IMR-90 (cell line): ENCODE measurements at places on chromosomes 4 and X. TPM values are rescaled to one million over a fixed set of nuclear protein-coding genes. Genes with fewer than 3 reads are reported as not detected.
A peak's percentile ranks its signal among the peaks of the same experiment; 100 is the strongest.

Gene GAGE1
- polyA plus RNA-seq, result not detected in 2 replicates

Gene GPR34
- not detected in 2 replicates for polyA plus RNA-seq

Gene MAGEE2
- not detected in 2 replicates for polyA plus RNA-seq

Gene GPC3
- not detected in 2 replicates for polyA plus RNA-seq

Gene SUV39H1
- 8.6 and 9.9 TPM in 2 replicates for polyA plus RNA-seq

Gene SLC49A3
- polyA plus RNA-seq, result 0.32 and 0.36 TPM in 2 replicates

GRCh38 chr4:92249541-92249940 is 54.2 kb upstream of the GRID2 start:
- no peak for DNase-seq

DNA sequence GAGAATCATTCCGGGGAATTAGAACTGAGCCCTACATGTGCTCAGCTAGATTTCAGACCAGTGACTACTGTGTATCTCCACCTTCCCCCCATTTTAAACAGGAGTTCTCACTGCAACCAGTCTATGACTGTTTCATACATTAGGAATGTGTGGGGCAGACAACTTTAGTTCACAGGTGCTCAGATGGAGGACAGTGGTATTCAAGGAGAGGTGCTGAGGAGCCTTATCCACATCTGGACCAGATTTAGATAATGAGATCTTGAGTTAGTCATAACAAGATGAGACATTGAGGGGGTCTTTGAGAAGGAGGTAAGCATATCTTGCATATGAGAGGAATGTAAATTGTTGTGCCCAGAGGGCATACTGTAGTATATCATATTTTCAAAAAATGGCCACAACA is 32.8 kb upstream of the RELL1 start:
- DNase-seq, result peak; percentile 40

DNA sequence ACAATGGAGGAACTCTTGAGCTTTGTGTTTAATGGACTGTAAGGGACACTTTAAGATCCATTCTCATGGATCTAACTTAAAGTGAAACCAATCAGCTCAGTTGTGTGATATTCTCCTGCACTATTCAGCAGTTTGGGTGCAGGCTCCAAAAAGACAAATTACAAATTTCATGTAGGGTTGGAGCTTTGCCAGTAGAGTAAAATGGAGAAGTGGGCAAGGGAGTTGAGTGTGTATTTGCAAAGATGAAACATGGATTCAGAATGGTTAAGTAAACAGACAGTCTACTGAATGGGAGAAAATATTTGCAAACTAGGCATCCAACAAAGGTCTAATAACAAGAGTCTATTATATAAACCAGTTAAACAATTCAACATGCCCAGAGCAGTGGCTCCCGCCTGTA is 21.2 kb upstream of the MID2 start:
- no peak for DNase-seq

- no peak for DNase-seq
Measured at GRCh38 chrX:47484885-47485284, 1.9 kb upstream of the ZNF41 start.

DNA sequence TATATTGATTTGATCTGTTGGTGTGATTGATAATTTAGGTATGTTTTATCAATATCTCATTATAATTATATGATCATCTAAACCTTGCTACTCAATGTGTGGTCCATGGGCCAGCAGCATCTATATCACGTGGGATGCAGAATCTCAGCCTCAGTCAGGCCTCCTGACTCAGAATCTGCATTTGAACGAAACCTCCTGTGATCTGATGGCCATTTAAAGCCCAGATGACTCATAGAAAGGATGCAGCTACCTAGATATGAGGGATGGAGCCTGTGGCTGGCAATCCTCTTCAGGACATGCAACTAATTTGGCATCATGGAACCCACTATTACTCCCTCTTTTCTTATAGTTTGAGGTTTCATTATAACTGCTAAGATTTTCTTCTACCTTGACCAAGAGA is 11.3 kb upstream of the CHRNA9 start:
- DNase-seq, result no peak

- DNase-seq, result no peak
Measured at GRCh38 chr4:8038719-8039251, 99.1 kb upstream of the AFAP1 start.

DNA sequence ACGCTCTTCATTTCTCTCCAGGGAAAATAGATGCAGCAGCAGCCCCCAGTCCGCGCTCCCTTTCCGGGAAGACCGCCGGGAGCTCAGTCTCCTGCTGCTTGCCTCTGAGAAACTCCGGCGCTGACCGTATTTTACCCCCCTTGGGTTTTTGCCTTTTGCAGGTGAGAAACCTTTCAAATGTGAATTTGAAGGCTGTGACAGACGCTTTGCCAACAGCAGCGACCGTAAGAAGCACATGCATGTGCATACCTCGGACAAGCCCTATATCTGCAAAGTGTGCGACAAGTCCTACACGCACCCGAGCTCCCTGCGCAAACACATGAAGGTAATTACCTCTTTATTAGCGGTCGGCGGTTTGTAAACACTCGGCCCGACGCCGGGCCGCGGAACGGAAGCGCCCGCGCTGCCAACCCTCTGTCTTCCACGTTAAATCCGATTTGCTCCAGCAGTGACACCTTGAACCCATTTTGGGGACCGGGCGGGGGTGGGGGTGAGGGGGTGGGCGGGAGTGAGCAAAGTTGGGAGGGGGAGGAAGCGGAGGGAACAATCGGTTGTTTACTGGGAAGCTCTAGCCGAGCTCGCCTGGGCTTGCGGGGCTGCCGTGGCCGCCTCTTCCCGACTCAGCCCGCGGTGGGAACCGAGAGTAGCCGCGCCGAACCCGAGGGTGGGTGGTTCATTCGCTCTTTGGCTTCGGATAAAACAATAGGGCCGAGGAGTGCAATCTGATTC is 3.0 kb downstream of the ZIC3 start:
- DNase-seq, result no peak

GRCh38 chrX:72305286-72306084 is at the start of gene CITED1:
TSS of gene CITED1 (minus strand) at chrX:72305914. CDS start at chrX:72302869, 3,045 bp downstream.
- no peak for DNase-seq

- peak; percentile 46 for DNase-seq
Measured at GRCh38 chr4:118345813-118346212, 7.0 kb downstream of the PRSS12 start.

- peak; percentile 6 for DNase-seq
Measured at GRCh38 chrX:18946157-18946556, 37.8 kb downstream of the PHKA2 start.

DNA sequence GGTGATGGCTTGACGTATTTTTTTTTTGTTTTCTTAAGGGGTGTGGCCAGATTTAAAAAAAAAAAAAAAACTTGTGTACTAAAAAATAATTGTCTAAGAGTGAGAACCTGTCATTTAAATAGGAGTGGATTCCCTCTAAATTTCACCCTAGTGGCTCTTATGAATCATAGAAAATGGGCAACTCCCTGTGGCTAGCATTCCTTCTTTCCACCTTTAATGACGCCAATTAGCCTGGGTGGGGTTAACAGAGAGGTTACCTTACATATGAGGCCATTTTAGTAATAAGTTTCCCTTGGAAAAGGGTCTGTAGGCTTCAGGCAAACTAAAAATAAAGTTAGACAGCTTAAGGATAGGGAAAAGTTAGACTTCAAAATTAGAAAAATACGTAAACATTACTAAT is 223.5 kb upstream of the FAM241A start:
- no peak for DNase-seq

DNA sequence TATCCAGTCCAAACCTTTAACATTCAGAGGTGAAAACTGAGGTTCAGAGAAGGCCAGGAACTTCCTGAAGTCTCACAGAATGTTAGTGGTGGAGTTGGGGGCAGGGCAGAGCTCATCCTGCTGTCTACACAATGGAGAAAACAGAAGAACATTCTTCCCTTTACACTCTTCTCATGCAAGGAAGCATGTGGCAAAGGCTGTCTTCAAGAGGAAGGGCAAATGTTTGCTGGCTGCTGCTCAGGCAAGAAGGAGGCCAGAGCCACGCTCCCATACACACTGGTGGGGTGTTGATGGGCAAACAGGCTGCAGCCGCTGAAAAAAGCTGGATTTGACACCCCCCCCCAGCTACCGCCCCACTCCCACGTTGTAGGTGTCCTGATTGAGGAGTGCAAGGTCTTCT is 32.5 kb downstream of the HMGB3 start:
- DNase-seq, result no peak

DNA sequence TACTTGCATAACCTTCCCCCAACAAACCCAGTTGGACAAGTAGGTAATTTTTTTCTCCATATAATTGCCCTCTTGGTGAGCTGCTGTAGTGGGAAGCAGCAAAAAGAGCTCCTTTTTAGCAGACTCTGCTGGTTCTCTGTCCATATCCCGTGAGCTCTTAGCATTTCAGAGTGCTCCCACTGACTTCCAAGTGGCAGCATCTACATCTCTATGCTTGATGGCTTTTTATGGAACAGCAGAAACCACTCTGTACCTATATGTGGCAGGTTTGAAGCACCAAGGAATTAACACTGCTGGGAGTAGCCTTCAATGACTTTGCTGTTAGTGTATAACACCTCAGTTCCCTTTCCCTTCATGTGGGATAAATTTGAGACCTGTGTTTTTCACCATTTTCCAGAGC is 168.4 kb upstream of the NHS start:
- DNase-seq, result no peak

- no peak for DNase-seq
Measured at GRCh38 chr4:147816382-147817254, 84.7 kb downstream of the ARHGAP10 start.

DNA sequence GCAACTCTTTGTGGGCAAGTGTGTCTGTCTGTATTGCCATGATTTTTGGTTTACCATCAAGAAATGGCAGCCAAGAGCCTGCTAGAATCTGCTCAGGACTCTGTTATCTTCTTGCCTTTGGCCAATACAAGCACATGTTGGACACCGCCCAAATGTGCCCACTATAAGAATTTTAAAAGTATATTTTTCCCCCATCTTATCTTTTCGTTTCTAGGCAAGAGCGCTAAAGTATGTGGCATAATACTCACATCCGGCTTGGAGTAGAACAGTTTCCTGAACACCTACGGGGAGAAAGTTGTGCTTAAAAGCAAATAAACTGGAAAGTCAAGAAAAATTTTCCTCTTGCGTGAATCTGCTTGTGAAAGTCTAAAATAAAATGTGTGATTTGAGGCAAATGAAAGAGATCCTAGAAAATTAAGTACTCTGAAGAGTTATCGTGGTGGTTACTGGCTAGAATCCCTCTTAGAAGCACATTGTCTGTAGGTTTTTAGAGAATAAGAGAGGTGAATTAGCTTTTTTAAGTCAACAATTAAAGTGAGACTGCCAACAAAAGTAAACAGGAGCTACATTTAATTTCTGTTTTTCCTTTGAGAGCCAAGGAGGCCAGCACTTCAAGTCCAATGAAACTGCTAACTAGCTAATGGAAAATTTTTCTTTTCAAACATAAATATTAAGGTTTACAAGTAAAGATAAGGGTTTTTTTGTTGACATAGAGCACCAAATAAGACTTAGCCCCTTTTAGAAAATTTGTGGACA is 220.2 kb downstream of the SOWAHB start:
- no peak for DNase-seq

DNA sequence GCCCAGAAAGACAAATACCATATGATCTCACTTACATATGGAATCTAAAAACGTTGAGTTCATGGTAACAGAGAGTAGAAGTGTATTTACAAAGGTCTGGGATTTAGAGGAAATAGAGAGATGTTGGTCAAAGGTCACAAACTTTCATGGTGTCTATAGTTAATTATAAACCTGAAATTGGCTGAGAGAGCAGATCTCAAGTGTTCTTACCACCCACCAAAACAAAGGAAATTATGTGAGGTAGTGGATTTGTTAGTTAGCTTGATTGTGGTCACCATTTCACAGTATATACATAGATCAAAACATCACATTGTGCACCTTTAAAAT is 186.8 kb downstream of the NWD2 start:
- DNase-seq, result no peak

DNA sequence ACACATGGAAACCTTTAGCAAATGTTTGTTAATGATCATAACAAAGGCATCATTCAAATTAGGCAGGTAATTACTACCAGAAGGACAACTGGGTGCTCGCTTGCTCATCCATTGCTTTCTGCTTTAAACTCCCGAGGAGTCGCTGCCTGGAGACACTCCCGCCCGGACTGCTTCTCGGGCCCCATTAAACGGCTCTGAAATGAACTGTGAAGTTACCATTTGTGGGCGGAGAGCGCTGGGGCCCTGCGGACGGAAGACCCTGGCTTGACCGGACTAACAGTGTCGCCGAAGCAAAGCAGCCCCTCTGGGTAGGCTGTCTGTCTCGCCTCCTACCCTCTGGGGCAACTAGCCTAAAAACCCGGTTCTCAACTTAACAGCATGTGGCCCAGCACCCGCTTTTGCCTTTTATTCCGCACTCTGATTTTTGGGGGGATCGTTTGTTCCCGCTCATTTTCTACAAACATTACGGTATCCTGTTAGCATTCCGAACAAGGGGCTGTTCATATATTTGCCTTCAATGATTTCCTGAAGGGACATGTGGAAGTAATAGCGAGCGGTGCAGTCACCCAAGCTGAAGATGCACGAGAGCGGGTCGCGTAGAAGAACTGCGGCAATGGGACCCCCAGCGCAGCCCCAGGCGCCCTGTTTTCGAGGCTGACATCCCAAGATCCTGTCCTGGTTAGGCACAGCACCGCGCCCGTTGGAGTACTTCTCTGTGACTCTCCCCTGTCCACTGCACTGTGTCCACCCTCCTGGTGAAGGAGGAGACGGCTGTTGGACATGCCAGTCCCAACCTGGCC is 1.6 kb upstream of the PDGFRA start:
- peak; percentile 80 for DNase-seq
